Stimulated activated CD4-positive, alpha-beta T cell treated with anti-CD3 and anti-CD28 coated beads, Interleukin-15, amount 100 ng/mL, for 1 hour (primary cell): ENCODE measurements at places on chromosomes 5 and 9.

DNA sequence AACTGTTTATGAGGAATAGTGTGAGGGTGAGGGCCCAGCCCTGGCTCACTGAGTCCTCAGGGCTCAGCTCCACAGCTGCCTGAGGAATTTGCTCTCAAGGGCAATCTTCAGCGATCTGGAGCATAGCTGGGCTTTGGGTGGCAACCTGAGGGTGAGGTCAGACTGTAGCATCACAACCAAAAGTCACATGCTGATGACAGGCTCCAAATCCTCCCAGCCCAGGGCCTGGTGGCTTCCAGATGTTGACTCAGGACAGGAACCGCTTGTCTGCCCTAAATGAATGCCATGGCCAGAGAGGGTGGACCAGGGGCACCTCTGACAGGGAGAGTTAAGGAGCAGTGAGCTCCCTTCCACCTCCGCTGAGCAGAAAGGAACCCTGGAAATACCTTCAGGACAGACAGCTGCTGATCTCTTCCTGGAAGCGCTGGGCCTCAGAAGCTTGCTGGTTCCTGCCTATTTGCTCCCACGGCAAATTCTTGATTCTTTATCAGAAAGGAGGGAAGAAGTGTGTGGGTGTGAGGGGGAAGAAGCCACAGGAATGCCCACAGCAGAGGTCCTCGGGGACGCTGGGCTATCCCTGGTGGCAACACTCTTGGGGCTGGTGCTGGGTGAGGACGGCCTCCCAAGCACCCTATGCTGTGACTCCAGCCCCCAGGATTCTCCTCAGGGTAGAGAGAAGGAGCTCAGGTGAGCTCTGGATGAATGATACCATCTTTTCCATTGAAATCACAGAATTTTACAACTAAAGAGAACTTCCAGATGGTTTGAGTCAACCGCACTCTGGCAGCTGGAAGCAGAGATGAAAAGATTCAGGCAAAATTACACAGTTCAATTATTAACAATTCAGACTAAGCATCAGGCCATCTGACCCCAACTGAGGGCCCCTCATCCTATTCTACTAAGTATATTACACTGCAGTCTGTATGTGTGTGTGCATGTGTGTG, 13.8 kb upstream of the CTSL start:
- no peak for DNase-seq

DNA sequence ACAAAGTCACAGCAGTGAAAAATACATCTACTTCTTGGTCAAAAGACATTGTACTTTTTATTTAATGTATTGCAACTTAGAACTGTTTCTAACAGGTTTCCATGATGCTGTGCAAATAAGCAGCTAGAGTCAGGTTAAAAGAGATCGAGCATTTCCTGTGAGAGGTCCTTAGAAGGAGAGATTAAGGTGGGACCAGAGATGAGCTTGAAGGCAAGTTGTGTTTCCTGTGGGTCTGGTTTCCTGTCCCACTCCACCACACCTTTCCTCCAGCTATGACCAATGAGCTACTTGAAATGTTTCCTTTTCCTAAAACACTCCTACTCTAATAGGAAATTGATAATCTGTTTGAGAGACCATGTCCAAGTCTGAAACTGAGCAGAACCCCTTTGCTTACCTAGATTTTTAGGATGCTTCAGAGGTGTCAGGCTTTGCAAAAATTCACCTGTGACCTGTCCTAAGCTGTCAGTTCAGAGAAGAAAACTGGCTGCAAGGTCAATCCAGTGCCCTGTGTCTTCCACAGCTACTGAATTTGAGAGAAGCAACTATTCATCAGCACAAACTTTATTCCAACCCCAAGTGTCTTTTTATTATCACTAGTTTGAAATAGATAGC, 13.1 kb upstream of the RLN1 start:
- no peak for DNase-seq

- DNase-seq: no peak
These were observed 86.6 kb downstream of the MAMDC2 start for GRCh38 chr9:70130266-70130665.

DNA sequence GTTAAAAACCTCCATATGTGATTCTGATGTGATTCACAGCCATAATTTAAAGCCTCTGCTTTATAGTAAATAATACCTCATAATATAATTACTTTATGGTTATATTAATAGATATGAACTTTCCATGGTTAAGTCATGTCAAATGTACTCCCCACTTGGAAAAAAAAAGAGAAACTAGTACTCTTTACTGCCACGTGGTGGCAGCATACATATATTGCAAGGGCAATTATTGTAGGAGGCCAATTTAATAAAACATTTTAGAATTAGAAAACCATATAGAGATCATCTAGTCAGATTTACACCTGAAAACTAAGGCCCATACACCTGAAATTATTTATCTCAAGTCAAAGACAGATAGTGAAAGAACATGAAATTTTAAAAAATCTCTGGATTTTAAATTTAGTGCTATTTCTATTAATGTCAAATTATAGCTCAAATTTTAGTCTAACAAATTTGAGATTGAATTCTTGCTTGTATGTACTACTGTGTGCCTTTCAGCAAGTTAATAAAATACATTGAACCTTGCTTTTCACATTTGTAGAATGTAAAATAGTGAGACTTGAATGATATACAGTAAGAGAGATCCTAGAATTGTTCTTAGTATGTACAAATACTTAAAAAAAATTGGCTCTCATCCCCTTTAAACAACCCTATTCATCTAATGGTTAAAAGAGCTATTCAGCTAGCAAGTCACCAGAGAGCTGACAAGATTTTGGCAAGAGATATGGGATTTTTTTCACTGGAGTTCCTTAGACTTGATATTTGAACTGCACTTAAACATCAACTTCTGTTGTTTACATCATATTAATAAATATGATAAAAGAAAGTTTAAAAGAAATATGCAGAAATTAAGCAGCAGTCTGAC, 603.8 kb downstream of the TLE4 start:
- DNase-seq: no peak

DNA sequence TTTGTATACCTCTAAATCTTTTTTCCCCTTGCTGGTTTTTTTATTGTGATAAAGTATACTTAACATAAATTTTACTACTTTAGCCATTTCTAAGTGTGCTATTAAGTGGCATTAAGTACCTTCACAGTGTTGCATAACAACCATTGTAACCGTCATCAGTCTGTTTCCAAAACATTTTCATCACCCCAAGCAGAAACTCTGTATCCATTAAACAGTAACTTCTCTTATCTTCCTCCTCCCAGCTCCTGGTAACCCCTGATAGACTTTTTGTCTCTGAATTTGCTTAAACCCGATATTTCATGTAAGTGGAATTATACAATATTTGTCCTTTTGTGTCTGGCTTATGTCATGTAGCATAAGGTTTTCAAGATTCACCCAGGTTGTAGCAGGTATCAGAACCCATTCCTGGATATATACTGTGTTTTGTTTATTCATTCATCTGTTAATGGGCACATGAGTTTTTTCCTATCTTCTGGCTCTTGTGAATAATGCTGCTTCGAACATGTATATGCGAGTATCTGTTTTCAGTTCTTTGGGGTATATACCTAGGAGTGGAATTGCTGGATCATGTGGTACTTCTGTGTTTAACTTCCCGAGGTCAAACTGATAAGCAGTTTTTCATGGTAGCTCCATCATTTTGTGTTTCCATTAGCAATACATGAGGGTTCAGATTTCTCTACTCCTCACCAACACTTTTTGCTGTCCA, 66.4 kb downstream of the EHMT1 start:
- no peak for DNase-seq

DNA sequence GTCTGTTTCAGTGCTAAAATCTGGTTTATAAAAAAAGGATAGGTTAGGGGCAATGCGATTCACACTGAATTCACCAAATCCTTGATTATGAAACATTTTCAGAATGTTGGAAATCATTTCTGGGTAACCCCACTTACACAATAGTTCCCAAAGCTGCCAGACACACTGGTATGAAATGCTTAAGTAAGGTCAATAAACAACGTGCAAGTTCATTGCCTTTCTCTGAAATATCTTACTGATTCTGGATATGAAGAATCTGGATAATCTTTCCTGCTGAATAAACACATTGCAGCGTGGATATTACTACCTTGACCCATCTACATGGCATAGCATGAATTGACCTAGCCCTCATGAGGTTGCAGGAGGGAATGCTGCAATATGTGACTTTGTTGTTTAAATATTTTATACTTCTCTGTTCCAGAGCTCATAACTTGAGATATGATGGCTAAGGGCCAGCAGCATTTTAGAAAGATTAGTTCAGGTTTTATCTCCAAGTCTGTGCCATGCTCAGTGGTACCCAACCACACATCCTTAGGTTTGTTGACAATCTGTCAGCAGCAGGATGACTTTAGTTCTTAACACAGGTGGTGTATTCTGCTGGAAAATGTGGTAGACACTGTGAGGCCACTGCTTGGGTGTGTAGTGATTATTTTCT, 121.0 kb downstream of the NREP start:
- no peak for DNase-seq

DNA sequence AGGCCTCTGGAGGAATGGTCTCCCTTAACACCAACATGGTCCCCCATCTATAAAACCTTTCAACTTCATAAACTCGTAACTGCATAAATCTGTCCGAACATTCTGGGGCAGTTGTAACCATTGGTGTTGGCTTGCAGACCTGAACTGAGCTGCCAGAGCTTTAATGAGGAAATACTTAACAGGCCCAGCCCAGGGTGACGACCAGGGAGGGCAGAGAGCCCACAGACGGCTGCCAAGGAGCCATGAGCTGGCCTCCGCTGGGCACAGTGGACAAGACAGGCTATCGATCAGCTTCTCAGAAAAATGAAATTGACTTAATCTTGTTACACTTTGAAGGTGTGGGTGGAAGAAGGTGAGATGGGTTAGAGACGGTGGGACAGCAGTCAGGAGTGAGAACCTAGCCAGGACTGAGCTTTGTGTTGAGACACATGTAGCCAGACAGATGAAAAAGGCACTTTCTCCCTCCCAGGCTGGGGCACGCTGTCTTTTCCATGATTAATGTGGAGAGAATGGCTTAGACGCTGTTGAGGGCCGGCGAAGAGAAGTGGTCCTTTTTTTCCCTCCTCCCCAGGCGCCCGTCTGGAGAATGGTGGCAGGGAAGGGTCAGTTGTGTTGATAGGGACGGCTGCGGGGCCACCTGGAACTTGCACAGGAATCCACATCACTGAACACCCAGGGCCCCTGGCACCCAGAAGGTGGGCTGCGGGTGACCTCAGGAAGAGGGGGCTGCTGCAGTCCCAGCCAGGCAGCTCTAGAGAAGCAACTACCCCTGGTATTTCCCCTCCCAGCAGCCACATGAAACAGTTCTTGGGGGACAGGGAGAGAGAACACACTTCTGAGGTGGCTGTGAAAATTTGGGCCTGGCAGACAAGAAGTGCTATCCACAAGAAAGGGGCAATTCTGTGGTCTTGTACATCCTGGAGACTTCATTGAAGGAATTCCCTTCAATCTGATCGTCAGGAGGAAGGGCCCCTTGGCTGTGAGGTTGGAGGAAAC, 27.3 kb upstream of the TCOF1 start:
- DNase-seq: no peak

DNA sequence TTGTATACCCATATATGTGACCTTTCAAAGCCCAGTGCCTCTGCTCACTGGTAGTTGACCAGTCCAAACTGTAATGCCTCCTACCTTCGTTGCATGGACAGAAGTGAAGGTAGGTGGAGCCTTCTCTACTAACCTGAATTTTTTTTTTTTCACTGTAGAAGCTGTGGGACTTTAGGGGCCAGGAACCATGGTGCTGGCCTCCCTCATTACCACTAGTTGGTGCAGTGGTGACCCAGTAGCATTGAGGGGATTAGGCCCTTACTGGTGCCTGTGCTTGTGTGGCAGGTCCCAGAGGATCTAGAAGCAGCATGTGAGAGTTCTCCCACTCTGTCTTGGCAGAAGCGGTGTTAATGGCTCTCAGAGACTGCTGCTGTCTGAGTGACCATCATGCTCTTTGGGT, 2.3 kb downstream of the RALGPS1 start:
- no peak for DNase-seq

- no peak for DNase-seq
These were observed 30.6 kb upstream of the TTC1 start for GRCh38 chr5:159978358-159978757.

DNA sequence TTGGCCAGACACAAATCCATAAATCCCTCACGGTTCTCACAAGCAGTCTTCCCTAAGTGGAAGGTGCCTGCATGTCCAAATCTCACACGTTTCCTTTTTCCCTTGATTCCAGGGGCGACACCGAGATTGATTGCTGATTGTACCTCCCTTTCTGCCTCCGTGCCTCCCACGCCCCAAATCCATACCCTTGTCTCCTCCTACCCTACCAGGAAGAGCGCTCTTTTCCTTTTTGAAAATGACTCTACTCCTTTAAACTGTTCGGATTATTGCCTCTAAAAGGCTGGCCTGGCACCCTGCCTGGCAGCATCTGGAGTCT, 4.5 kb downstream of the STC2 start:
- DNase-seq: no peak

- no peak for DNase-seq
These were observed 6.3 kb downstream of the TMEM38B start for GRCh38 chr9:105700668-105701067.

GRCh38 chr9:109908459-109909390, 128.7 kb downstream of the PALM2AKAP2 start:
- no peak for DNase-seq

DNA sequence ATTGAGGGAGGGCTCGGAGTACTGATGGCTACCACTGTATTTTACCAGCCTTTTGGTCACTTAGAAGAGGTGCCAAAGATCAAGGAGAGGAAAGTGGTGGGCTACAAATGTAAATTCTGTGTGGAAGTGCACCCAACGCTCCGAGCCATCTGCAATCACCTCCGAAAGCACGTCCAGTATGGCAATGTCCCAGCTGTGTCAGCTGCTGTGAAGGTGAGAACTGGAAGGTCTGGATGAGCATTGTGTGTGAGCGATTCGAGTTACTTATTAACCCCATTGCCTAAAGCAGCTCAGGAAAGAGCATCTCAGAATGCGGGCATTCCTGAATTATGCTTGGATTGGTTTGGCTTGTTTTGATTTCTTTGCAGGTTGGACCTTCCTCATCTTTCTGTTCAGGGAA, 67.5 kb downstream of the ZNF462 start:
- DNase-seq: no peak

GRCh38 chr9:128845186-128845931, 15.8 kb upstream of the SPOUT1 start:
- DNase-seq: no peak

- no peak for DNase-seq
These were observed 89.3 kb downstream of the STARD4 start for GRCh38 chr5:111422747-111423720.
